ENCODE measurements at places on chromosomes 4 and X.

DNA sequence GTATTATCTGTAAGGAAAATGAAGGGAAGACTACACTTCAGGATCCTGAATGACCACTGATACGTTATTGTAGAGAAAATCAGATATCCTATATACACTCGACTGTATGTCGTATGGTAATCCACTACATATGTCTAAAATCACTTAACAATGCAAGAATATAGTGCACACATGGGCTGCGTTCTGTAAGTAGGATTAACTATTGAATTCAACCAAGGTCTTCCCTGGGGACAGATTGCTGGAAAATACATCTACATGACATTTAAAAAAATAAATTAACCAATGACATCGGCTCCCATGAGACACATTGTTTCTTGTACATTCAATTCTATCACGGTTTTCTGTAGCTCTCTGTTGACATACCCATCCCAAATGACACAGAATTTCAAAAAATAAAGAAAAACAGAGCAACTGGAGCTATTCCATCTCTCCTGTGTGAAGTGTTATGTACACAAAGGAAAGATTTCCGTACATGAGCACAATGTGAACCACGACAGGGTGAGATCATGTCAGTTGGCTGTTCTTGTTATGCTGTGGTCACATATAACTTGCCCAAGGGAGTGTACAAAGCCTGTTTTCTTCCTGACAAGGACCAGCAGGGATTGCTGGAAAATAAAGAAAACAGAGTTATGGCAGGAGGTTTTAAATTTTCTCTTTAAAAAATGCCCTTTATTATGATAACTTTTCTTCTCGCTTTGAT, 6.1 kb downstream of the ENOX2 start:
- no peak for DNase-seq

DNA sequence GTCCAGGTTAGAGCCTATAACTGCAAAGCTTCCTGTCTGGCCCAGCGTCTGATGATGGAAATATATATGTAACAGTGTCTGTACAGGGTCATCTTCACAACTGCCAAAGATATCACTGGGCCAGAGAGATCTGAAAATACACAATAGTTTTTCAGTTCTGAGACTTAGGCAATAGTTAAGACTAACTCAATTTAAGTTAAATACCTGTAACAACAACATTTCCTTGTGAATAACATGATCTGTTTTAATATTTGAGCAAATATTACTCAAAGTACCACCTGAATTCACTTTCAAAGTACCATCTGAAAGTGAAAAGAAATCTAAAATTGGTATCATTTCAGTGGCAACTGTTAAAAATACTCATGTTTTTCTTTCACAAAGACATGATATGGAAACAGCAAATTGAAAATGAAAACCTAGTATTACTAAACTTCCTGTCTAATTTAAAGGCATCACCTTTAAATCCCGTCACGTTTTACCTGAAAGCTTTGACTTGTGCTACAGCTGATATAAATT, 9.6 kb downstream of the ZAR1 start:
- no peak for DNase-seq

DNA sequence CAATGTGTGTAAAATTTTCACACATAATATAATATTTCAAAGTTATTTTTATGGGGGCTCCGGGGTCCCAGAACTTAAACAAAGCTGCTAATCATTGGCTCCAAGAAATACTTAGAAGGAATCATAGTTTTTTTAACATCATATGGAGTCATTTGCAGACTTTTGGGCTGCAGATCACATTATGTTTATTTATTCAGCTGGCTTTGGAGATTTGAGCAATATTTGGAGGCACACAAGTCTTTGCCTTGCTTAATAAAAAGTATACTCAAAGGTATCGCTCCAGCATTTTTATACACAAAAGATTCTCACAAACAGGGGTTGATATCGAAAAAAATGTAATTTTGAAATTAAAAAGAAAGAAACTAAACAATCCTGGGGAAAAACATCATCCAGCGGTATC, 382.5 kb upstream of the TENM3 start:
- DNase-seq: no peak

DNA sequence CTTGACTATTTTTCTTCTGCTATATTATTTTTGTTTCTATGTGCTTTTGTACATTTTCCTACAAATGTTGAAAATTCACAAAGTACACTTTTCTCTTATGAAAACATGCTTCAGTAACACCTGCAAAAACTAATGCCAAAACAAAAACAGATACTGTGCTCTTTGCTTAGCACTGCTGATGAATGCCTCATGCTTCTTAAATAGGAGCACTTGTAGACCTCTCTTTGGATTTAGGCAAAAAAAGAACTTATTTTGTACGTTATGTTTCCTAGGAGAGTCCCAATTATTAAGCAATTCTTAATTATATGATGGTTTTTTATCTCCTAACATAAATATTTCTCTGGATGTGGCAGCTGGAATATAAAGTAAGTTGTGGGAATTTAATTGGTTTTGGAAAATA, 285.0 kb upstream of the ARSJ start:
- DNase-seq: no peak

GRCh38 chr4:66628146-66628545, 917.2 kb downstream of the CENPC start:
- DNase-seq: no peak

GRCh38 chr4:78057135-78057599, at the start of gene FRAS1:
TSS of gene FRAS1 (plus strand) at chr4:78057323. CDS start at chr4:78058010, 687 bp downstream.
- no peak for DNase-seq

- no peak for DNase-seq
Observed at GRCh38 chrX:17692709-17693346, 44.5 kb upstream of the SCML1 start.

GRCh38 chrX:33447285-33447684, 235.9 kb upstream of the DMD start:
- DNase-seq: no peak

- no peak for DNase-seq
Observed at GRCh38 chr4:188960411-188961093, 821.3 kb downstream of the TRIML1 start.

DNA sequence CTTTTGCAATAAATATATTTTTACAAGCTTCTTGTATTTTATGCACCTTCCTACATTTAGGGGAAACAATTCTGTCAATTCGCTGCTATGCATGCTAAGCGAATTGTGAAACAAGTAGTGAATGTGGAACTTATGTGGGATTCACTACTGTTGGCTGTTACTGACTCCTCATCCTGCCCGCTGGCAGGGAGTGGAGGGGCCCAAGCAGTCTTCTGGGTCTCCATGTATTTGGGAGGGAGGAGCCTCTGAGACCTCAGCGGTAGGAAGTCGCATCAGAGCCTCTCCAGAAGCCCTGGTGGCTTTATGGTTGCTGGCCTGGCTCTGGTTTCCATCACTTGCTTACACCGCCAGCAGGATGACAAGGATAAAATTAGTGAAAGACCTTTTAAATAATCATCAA, 3.7 kb upstream of the SETD7 start:
- no peak for DNase-seq

GRCh38 chr4:56755901-56756300, 65.6 kb downstream of the SPINK2 start:
- DNase-seq: no peak

DNA sequence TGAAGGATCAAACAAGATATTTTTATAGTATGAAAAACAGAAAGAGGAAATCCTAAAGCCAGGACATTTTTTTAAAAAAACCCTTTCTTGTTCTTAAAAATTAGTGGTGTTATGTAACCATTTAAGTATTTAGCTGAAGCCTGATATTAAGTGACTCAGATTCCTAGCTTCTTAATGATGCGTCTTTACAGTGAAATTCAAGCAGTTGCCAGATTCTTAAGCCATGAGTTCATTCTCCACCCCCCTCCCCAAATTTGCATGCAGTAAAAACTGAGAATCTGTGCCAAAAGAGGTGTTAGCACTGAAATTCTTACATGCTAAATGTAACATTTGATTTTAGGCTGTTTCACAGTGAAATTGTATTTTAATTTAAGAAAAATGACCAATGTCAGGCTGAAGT, 180.8 kb downstream of the RAPGEF2 start:
- DNase-seq: no peak

- DNase-seq: no peak
Observed at GRCh38 chrX:12657881-12658280, 133.3 kb upstream of the PRPS2 start.

- no peak for DNase-seq
Observed at GRCh38 chrX:9961750-9962149, 5.4 kb upstream of the CLDN34 start.

GRCh38 chr4:7753271-7753670, 186.4 kb downstream of the AFAP1 start:
- DNase-seq: no peak

DNA sequence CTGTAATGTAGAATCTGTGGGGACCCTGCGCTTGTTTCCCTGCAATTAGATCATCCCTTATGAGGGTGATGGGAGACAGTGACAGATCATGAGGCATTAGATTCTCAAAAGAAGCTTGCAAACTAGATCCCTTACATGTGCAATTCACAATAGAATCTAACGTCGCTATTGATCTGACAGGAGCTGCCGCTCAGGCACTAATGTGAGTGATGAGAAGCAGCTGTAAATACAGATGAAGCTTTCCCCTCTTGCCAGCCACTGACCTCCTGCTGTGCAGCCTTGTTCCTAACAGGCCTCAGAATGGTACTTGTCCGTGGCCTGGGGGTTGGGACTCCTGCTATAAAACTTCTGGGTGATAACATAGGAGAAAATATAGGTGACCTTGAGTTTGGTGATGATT, 1076.8 kb downstream of the PDHA2 start:
- no peak for DNase-seq

- no peak for DNase-seq
Observed at GRCh38 chr4:14169460-14169859, 541.9 kb upstream of the BOD1L1 start.

- DNase-seq: no peak
Observed at GRCh38 chr4:76991161-76991660, 41.7 kb downstream of the SEPTIN11 start.

GRCh38 chrX:137848266-137848905, 282.5 kb downstream of the ZIC3 start:
- no peak for DNase-seq

- DNase-seq: no peak
Observed at GRCh38 chrX:121504153-121504552, 456.7 kb downstream of the GLUD2 start.

GRCh38 chrX:31929366-31929765, 857.5 kb upstream of the FTHL17 start:
- DNase-seq: no peak

GRCh38 chr4:54144199-54144598, 44.2 kb downstream of the GSX2 start:
- DNase-seq: no peak

DNA sequence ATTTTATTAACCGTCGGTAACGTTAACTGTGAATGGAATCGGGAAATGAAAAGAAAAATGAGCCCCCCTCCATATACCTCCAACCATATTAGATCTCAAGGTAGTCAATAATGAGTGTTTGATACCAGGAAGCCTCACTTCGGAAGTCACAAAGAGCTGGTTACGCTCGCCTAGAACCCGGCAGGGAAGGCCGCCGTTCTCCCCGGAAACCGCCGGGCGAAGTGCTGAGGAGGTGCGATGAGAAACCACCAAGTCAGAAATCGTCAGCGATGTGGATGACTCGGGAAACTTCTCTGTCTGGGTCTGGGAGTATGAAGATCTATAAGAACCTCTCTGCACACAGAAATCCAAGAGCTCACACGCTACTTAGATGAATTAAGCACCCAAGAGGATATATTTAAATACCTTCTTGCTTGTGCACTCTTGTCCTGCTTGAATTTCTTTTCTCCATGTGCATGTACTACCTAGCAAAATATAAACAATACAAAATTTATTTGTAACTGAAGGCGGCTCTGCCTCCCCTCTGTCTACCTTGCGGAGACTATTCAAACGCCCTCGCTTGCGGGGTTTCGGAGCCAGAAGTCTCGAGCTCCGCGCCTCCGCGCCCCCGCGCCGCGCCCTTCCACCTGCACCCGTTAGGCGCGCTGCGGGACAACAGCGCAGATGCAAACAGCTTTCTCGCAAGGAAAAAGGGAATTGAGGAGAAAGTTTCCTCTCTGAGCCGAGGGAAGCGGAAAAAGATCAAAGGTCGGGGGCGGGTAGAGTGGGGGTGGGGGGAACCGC, 17.8 kb downstream of the NKX6-1 start:
- DNase-seq: no peak

DNA sequence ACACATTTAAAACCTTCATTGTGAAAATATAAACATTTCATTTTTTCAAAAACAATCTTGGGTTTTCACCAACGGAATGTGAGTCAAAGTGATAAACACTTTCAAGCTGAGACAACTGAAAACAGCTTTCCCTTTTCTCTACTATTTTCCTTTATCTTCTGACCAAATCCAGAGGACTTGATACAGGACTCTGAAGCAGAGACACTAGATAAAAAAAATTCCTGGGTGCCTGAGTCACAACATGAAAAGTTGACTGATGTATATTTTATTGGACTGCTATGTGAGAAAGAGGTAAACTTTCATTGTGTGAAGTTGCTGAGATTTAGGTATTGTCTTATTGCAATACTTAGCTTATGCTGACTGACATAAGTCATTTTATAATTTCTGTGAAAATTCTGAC, 411.2 kb downstream of the SPOCK3 start:
- no peak for DNase-seq

GRCh38 chrX:65910899-65911298, 129.0 kb downstream of the VSIG4 start:
- DNase-seq: no peak

DNA sequence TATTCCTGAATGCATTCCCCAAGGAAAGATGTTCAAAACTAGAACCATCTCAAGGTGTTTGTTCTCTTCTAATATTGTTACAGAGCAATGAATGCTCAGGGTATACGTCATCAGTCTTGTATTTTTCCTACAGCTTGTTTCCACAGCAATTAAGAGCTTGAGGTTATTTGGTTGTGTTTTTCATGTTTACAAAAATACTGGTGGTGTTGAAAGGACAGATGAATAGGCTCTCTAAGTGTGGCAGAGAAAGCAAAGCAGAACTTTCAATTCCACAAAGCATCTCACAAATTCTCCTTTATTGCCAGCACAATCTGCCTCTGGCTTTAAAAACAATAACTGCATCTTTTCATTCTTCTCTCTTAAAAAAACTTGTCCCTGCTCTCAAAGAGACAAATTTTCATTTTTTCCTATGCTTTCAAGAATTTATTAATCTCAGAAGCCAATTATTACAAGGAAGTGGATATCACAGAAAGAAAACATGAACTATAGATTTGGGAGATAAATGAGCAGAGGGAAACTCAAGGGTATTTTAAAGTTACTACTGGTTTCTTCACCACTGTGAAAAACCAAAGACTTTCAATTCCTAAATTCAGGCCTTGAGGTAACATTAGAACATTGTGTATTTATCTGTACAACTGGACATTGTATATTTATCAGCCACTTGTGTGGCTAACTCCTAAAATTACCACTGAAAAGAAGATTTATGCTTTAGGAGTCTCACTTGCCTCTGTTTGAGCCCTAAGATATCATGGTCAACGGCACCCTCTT, 49.2 kb downstream of the DDX53 start:
- DNase-seq: no peak

- no peak for DNase-seq
Observed at GRCh38 chr4:42278709-42279324, 118.5 kb upstream of the SHISA3 start.
